ENCODE measurements at places on chromosomes 6 and 20.

DNA sequence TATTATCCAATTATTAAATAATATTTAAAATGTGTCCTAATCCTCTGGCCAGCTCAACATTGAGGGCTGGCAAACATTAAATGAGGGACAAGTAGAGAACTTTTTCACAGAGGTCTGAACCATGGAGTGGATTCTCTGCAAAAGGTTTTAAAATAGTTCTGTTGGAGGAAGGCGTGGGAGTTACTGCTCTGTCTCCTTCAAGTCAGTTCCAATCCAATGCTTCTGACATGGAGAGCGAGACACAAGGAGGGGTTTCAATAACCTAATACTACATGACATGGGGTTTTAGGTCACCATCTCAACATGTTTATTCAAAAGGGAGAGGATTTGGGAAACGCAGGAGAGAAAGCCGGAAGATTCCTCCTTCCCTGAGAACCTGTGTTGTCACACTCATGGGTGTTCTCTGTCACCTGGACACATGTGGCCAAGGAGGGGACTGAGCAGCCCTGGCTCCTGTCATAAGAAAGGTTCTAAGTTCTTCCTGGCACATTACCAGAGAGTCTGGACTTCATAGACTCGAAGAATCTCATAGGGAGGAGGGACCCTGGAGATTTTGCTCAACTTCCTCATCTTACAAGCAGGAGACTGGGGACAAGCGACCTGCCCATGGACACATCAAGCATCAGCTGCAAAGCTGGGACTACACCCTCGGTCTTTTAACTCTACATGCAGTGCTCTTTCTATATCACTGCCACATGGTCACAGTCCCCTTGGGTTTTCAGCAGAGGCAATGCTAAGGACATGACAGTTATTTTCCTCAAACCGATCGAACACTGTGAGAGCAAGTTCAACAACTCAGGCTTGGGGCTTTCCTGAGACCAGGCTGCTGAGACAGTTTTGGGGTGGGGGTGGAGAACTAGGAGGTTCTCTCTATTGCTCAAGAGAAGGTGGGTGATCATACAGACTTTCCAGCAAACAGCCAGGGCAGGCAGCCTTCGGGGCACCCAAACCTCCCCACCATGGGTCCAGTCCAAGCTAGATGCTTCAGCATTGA lies 38.6 kb downstream of the PRDM1 start:
- DNase-seq: no peak

DNA sequence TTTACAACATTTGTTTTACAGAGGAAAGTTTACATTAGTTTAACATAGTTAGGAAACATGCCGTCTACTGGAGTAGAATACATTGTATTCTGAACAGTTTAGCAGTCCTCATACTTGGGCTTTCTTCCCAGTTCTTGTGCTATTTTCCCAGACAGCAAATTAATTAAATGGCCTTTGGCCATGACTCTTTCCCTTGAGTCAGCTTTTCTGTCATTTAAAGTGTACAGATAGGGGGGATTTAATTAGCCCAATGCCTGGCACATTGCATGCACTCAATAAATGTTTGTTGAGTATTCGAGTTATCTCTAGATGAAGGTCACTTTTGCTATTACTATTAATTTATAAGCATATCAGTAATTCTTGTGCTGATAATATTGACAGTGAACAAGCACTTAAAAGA lies 1.6 kb downstream of the TMEM244 start:
- no peak for DNase-seq

GRCh38 chr20:15205028-15205427 lies 867.6 kb upstream of the FLRT3 start:
- DNase-seq: no peak

- DNase-seq: no peak
Observed at GRCh38 chr20:11378252-11378651, 539.4 kb upstream of the BTBD3 start.

DNA sequence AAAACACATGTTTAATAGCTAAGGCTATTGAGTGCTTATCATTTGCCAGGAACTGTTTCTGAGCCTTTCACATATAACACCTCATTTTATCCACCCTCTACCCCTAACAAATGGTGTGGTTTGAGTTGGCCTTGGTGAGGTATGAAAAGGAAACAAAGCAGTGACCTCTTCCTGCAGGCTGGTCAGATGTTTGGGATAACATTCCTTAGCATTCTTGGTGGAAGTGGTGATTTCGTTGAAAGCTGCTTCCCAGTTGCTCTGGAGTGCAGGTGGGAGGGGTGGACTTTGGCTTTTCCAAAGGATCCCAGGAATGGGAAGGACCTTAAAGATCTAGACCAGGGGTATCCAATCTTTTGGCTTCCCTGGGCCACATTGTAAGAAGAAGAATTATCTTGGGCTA lies 41.3 kb downstream of the CARMIL1 start:
- DNase-seq: no peak

- no peak for DNase-seq
Observed at GRCh38 chr20:49507741-49508434, 25.4 kb upstream of the KCNB1 start.
